ENCODE measurements at places on chromosomes 7 and 10. TPM values are rescaled to one million over a fixed set of nuclear protein-coding genes. Genes with fewer than 3 reads are reported as not detected.

- peaks cover 7% of the 10 kb centered on the region for H3K27me3 ChIP-seq
- DNase-seq = no peak
- H3K4me3 ChIP-seq = no peak overlapping the region
- H3K36me3 ChIP-seq = peaks cover 14% of the 10 kb centered on the region
- no peak overlapping the region for H3K27ac ChIP-seq
Measured at GRCh38 chr7:149713731-149714068, 59.7 kb downstream of the ZNF467 start.

- H3K27me3 ChIP-seq = peaks cover 15% of the 10 kb centered on the region
- no peaks in the 10 kb centered on the region for H3K36me3 ChIP-seq
- no peak overlapping the region for H3K4me3 ChIP-seq
- no peak for DNase-seq
- no peak overlapping the region for H3K27ac ChIP-seq
Measured at GRCh38 chr7:126699707-126700106, 553.0 kb downstream of the GRM8 start.

- peak overlapping the region; percentile 33 for H3K4me3 ChIP-seq
- H3K4me1 ChIP-seq = peaks cover 98% of the 10 kb centered on the region
- no peaks in the 10 kb centered on the region for H3K27me3 ChIP-seq
- DNase-seq = no peak
- H3K36me3 ChIP-seq = peaks cover 20% of the 10 kb centered on the region
Measured at GRCh38 chr10:80462299-80462980, 8.3 kb downstream of the TSPAN14 start.

GRCh38 chr10:14571866-14572507, 202.7 kb downstream of the FAM107B start:
- H3K36me3 ChIP-seq = peaks cover 44% of the 10 kb centered on the region
- H3K4me3 ChIP-seq = peak overlapping the region; percentile 73
- H3K27ac ChIP-seq = peak overlapping the region; percentile 94
- H3K4me1 ChIP-seq = peaks cover 79% of the 10 kb centered on the region
- DNase-seq = peak; percentile 80
- H3K27me3 ChIP-seq = no peaks in the 10 kb centered on the region

SH3PXD2A gene
- total RNA-seq = 12.4 TPM

GRCh38 chr10:79068562-79069324, at the start of gene ZMIZ1:
Gene ZMIZ1 (plus strand): TSS chr10:79068966. CDS start chr10:79201633, 132,667 bp downstream.
- H3K36me3 ChIP-seq = no peaks in the 10 kb centered on the region
- H3K4me1 ChIP-seq = peaks cover 24% of the 10 kb centered on the region
- H3K27ac ChIP-seq = peak within 1 kb of the TSS; percentile 77
- DNase-seq = peak; percentile 88
- peaks cover 20% of the 10 kb centered on the region for H3K27me3 ChIP-seq
- H3K4me3 ChIP-seq = peak within 1 kb of the TSS; percentile 91

Data from activated CD8-positive, alpha-beta memory T cell treated with anti-CD3 and anti-CD28 coated beads, Interleukin-2, amount 10 ng/mL, durations not matched to agents 7 days and 5 days (primary cell).